ENCODE measurements at places on chromosomes 4 and X.
A peak's percentile ranks its signal among the peaks of the same experiment; 100 is the strongest.

GRCh38 chr4:37365888-37366287, 121.3 kb downstream of the NWD2 start:
- no peak for DNase-seq

GRCh38 chr4:26206999-26207398, 113.8 kb upstream of the RBPJ start:
- DNase-seq = no peak

DNA sequence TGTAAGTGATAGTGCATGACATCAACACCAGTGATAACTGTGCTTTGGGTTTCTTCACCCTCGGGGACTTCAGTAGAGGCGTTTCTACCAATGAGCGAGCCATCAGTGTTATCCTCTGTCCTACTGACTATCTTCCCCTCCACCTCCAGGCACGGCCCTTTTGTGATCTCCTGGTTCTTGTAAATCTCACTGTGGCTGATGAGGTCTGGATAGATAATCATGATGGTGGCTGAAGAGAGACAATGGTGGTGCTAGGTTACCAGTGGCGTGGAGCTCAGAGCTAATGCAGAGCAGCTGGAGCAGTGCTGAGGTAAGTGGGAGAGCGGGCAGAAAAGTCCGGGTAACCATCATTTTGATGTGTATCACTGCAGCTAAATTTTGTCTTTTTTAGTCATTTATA, 816.6 kb downstream of the GLUD2 start:
- no peak for DNase-seq

DNA sequence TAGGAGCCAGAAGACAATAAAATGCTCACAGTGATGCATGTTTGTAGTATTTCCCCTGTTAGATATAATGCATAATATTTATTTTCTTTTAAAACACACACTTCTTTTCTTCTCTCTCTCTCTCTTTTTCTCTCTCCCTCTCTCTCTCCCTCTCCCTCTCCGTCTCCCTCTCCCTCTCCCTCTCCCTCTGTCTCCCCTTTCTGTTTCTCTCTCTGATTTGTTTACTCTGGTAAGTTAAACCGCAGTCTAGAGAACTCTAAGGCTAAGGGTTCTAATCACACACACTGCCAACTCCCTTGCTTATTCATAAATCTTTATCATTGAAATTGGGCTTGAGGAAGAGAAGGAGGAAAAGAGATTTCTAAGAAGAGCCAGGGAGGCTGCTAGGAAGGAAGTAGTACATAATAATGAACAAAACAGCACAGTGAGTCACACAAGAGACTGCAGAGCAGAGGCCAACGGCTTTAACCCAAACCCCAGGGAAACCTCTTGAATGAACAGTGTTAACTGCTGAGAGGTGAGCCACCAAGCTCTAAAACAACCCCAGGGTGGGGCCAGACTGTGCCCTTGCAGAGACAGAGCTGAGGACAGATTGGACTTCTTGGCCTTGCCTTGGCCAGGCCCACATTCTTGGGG, 9.1 kb upstream of the PHOX2B start:
- no peak for DNase-seq

DNA sequence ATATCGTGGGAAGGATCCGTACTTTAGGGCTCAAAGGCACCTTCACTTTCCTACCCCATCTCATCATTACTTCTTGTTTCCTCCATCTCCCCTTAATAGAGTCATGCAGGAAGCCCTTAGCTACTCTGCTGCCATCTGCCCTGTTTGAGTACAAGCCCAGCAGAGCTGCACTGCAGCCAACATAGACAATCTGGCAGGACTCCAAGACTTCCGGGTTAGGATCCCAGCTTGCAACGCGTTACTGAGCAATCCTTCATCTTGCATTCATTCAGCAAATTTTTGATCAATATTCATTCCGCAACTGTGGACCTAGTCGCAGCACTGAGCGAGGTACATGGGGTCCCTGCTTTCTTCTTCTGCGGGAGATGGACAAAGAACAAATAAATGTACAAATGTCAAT, 344.9 kb downstream of the BCOR start:
- peak; percentile 43 for DNase-seq

DNA sequence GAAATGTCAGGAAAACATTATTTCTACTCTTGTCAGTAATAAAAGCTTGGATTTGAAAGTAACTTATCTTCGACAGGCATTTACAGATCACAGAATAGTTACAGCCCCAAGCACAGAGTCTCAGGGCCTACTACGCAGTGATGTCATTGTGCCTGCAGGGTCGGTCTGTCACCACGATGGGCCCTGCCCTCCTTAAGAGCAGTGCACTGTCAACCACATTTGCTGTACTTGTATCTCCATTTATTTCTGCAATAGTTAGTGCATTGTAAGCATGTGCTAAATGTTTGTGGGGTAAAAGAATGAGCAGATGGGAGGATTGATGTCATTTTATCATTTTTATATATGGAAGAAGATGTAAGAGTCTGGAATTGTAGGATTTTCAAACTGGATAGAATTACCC, 13.6 kb upstream of the CCKAR start:
- DNase-seq = no peak

GRCh38 chr4:3290889-3291321, 1.9 kb upstream of the RGS12 start:
- DNase-seq = no peak

GRCh38 chr4:1413687-1414479, 7.6 kb upstream of the NKX1-1 start:
- DNase-seq = no peak

DNA sequence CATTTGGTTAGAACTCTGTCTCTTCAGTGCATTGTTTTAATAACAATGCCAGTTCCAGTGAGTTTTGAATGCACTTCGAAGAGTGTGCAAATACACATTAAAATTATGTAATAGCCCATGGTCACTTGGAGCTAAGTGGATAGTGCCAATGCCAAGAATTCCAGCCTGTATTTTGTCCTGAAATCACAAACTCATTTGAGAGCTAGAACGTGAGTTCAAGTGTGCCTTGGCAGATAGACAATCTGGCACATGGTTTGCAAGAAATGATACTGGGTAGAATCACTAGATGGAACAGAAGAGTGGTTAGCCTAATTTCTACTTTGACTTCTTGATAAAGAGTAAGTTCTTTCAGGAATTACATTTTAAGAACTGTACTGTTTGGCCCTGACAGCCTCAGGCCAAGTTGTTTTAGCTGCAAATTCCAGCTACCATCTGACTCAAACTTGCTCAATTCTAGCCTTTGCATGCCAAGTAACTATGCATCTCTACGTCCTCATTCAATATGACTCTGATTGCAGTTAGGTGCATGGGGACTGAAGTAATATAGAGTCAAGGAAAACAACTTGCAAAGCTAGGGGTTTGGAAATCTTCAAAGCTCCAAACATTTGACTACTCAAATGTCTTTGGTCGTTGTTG, 131.9 kb upstream of the SMIM31 start:
- no peak for DNase-seq

GRCh38 chrX:45907786-45908185, 637.4 kb downstream of the ZNF674 start:
- DNase-seq = no peak

- no peak for DNase-seq
Observed at GRCh38 chrX:10102046-10102704, 54.6 kb upstream of the CLCN4 start.

DNA sequence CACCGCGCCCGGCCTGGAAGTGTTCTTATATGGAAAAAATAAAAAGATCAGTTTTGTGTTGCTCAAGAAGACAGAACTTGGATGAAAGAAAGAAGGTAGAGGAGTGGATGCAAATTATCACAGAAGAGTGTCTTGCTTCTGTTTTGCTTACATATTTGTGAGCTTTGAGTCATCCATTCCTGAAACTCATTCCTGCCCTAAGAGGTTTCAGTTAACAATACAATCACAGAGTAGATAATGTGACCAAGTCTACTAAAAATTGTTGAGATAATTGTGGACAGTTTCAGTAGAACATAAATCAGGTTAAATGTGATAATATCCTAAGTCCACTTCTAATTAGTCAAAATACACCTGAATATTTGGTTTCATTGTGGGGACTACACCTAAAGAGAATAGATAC, 26.4 kb upstream of the LRCH2 start:
- DNase-seq = no peak

DNA sequence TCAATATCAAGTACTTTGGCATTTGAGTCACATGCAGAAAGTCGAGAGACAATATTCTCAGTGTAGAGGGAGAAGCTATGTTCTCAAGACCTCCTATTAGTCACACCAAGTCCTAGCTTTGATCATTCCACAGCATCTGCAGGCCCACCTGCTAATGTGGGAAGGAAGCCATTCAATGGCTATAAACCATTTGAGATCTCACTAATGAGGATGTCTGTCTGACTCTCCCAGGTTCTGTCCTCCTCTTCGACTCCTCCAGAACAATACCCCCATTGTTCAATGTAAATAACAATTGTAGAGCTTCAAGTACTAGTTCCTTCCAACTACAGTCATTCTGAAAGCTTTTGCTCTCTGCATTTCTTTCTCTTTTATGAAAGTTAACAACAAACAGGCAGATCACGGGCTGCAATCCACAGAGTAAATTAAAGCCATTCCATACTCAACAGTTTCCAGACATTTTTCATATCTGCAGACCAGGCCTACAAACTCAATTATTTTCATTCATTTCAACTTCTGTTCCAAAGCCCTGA, 140.2 kb upstream of the EDNRA start:
- DNase-seq = peak; percentile 43

- DNase-seq = no peak
Observed at GRCh38 chr4:150182794-150183193, 104.5 kb downstream of the DCLK2 start.

- no peak for DNase-seq
Observed at GRCh38 chr4:4302001-4302400, 11.9 kb downstream of the ZBTB49 start.

DNA sequence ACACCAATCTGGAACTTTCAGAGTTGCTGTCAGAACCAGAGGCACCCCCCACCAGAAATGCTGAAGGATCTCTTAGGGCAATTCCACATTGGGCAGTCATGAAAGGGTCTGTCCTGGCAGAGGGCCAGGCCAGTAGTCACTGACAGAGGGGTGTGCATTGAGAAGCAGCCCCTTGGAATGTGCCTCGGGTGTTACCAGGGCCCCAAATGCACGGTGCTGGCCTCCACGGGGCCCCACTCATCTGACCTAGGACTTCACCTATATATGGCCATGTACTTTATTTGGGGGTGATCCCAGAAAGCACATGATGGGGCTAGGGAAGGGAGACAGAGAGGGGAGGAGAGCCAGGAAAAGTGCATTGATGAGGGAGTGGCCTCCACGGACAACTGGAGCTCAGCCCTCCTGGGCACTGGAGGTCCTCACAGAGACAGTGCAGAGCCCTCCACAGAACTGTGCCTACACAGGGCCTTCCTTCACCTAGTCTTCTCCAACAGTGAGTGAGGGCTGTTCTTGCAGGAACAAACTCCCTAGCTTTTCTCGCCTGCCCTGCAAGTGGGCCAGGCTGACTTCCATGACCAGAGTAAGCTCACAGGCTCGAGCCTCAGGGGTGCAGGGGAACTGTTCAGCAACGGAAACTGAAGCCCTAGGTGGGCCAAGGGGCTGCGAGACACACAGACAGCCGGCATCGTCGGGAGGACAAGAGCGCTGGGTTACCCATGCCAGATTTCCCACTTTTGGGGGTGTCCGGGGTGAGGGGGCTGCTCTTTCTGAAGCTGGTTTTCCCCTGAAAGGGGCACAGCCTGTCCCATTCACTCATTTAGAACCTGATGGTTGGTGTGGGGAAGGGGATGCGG, 136.2 kb downstream of the HMX1 start:
- DNase-seq = no peak

GRCh38 chrX:33207056-33207455, 4.3 kb downstream of the DMD start:
- DNase-seq = no peak

- no peak for DNase-seq
Observed at GRCh38 chr4:52989865-52990264, 127.7 kb downstream of the RASL11B start.

DNA sequence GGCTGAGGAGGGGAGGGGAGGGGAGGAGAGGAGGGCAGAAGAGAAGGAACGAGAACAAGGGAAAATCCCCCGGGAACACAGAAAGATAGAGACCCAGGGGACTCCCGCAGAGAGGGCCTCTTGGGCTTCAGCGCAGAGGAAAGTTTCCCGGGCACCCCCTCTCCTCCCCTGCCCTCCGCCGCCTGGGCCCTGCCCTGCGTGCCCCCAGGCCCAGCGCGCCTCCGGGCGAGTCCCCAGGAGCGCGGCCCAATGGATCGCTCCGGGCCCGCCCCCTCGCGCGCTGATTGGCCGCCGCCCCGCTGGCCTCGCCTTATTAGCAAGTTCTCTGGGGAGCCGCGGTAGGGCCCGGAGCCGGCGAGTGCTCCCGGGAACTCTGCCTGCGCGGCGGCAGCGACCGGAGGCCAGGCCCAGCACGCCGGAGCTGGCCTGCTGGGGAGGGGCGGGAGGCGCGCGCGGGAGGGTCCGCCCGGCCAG, at the start of gene MSX1:
TSS of gene MSX1 (plus strand) at position 341 of the 474 bp plus-strand sequence. CDS start 235 bp downstream, outside the sequence.
- DNase-seq = peak; percentile 94

DNA sequence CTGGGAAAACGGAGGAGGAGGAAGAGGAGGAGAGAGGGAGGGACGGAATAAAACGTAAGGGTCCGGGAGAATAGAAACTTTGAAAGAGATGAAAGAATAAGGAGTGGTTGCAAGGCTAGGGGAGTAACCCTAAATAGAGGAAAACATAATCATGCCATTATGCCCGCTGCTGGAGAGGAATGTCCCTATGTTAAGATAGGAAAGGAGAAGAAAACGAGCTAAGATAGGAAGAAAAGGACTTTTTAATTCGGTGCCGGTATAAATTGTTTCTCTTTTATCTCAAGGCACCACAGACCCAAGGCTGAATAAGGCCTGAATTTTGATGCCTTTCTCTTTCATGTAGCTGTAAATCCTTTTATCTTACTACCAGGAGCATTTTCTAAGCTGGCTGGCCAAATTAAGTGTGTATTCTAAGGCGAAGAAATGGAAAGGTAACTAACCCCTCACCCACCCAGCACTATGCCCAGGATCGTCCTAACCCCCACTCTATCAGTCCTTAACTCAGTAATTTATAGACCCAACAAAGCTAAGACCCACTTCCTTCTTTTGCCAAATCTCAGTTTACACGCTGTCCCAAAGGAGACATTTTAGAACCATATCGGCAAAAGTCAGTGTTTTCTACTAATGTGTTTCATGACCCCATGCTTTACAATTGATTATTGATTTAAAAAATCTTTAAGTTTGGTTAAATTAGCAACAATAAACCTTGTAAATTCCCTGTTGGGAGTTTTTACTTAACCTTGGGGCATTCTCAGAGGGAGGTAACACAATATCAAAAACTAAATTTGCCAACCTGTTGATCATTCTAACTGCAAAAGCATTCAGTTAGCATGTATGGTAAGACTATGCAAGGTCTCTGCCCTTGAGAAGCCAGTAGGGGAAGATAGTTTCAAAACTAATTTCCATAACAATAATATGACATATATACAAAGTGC, 1.1 kb upstream of the CUL4B start:
- no peak for DNase-seq

DNA sequence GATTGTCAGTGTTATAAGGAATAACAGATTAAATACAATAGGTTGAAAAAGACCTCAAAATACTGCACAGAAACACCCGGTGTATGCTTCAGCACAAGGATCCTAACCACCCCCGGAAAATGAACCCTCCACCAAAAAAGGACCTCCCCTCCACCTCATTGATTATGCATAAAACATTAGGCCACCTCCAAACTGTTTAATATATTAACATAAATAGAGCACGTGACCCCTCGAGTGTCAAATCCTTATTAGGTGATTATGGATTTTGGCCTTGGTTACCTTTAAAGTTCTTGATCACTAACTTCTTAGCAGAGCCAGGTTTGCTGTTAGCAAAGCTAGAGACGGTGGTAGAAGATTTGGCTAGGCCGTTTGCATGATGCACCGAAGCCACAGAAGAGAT, 958 bp downstream of the CUL4B start:
- no peak for DNase-seq
